Kidney tubule cell (primary cell): ENCODE measurements at places on chromosomes 6 and 20.

DNA sequence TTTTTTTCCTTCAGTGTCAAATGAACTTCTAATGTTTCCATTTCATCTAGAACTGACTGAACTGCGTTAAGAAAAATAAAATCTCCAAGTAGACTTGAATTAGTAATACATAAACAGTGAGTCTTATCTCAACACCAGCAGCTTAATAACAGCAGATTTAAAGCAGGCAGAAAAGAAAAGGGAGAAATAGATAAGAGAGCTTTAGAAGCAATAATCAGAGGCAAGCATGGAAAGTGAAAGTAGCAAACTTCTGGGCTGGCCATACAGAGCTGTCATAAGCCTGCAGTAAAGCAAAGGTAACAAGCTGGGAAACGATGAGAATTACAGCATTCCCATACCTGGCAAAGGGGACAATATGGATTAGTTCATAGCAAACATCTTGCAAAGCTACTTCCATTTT is 16.9 kb upstream of the ANGPT4 start:
- no peak for DNase-seq

DNA sequence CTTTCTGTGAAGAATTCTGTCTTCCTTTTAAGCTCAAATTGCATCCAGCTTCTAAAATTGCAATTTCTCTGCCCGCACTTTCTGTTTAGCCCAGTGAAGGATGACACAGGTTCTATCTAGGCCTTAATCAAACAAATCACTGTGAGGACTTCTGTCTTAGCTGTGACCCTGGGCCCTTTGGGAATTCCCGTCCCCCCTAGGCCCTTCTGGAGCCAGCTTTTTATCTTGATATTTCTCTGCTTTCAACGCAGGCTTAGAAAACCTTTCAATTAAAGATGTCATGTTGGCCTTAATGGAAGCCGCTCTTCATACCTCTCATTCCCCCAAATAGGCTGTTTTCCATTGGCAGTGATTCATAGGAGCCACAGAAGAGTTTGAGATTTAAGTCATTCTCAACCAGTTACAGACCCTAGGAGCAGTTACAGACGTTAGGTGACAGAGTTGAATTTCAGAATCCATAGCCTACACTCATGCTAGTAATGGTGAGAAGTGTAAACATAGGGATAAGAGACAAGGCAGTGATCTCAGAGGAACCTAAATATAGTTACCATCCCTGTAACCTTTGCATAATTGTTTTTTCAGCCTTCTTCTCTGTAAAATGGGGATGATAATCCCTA is 74.8 kb upstream of the FLRT3 start:
- no peak for DNase-seq

DNA sequence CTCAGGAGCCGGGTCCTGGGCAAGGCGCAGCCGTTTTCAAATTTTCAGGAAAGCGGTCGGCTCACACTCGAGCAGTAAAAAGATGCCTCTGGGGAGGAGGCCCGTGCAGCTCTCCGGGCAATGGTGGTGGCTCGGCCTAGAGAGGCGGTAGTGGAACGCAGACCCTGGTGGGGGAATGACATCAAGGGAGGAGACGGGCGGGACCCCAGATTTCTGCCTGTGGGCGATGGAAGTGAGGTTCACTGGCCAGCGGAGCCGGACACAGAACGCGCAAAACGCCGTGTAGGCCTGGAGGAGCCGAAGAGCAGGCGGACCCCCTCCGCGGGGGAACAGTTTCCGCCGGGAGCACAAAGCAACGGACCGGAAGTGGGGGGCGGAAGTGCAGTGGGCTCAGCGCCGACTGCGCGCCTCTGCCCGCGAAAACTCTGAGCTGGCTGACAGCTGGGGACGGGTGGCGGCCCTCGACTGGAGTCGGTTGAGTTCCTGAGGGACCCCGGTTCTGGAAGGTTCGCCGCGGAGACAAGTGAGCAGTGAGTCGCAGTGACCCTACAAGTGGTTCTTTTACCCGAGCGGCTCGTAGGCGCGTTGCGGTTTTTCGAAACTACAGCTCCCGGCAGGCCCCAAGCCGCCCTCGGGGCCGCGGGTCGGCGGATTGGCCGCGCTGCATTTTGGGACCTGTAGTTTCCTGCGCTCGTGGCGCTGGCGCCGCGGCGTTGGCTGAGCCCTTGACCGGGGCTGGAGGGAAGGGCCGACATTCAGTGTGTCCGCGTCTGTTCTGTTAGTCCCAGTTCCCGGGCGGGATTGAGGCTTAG is at the start of gene RTEL1:
Gene RTEL1 (plus strand): TSS at position 376 of the 812 bp plus-strand sequence. CDS start 1,091 bp downstream, outside the sequence.
- DNase-seq, result peak; percentile 92

- DNase-seq, result peak; percentile 67
Observed at GRCh38 chr6:43698584-43699349, 11.2 kb upstream of the MRPS18A start.

DNA sequence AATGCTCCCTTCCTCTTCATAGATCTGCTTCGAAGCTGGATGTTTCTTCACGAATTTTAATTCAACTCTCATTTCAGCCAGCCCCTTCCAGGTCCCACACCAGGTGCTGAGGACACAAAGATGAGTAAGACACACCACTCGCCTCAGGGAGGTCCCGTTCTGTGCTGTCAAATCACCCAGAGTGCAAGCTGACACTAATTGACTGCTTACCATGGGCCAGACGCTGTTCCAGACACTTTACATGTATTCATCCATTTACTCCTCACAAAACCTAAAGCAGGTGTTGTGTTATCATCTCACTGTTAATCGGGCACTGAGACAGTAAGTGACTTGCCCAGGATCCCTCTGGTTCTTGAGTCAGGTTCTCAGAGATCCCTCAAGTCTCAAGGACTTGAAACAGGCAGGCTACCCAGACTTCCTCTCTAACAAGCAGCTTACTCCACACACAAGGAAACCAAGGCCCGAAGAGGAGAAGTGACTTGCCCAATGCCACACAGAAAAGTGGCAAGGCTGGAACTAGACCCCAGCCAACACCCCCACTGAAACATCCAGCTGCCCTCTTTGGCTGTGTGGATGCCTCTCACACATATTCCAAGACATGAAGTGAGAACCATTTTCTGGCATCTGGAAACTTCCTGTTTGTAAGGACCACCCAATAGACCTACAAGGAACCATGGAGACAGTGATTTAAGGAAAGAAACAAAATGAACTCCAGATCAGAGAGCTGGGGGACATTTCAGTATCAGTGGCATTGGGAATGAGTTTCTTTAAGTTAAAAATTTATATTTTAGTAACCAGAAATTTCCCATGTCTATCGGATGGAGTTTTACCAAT is 174.5 kb downstream of the CDC5L start:
- DNase-seq, result no peak

DNA sequence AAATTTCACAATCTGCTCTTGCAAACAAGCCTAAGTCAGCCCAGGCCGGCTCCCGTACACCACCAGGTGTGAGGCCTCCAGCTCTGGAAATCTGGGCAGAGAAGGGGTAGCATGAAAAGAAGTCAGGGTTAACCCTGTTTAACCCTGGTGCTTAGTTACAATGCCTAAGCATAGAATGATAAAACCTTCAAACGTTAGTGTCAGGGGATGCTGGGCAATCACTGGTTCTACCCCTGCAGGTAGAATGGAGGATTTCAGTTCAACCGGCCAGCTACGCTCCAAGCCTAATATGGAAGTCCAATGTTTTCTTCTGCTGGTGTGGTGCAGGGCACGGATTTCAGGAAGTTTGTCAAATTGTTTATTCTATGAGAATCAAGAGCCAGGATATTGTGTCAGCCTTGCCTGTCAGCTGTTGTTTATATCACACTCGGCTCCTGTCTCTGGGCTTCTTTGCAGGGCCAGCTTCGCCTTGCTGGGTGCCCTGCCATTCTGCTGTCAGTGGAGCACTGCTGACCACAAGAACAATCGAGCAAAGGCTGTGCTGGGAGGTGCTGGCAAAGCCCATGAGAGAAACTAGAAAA is 20.2 kb upstream of the CD93 start:
- DNase-seq, result no peak
